ENCODE measurements at places on chromosomes 16 and 17.

GRCh38 chr17:38453951-38454421 lies 25.7 kb downstream of the ARHGAP23 start:
- no peaks in the 10 kb centered on the region for H3K27me3 ChIP-seq
- H3K27ac ChIP-seq: peak overlapping the region; percentile 91
- H3K36me3 ChIP-seq: peaks cover under 1% of the 10 kb centered on the region
- H3K4me1 ChIP-seq: peaks cover 68% of the 10 kb centered on the region
- H3K4me3 ChIP-seq: peak overlapping the region; percentile 60
- DNase-seq: peak; percentile 93

- H3K4me1 ChIP-seq: peaks cover 8% of the 10 kb centered on the region
- H3K4me3 ChIP-seq: no peak overlapping the region
- H3K36me3 ChIP-seq: no peaks in the 10 kb centered on the region
- H3K27ac ChIP-seq: no peak overlapping the region
- H3K27me3 ChIP-seq: no peaks in the 10 kb centered on the region
Observed at GRCh38 chr17:80263253-80264204, 2.9 kb downstream of the RNF213 start.

GRCh38 chr17:16023881-16024280 lies 24.3 kb downstream of the TTC19 start:
- H3K4me1 ChIP-seq: no peaks in the 10 kb centered on the region
- no peaks in the 10 kb centered on the region for H3K27me3 ChIP-seq
- no peak overlapping the region for H3K4me3 ChIP-seq
- DNase-seq: no peak
- peaks cover 98% of the 10 kb centered on the region for H3K36me3 ChIP-seq

- H3K36me3 ChIP-seq: no peaks in the 10 kb centered on the region
- no peak overlapping the region for H3K4me3 ChIP-seq
- H3K27ac ChIP-seq: no peak overlapping the region
- DNase-seq: no peak
- H3K4me1 ChIP-seq: no peaks in the 10 kb centered on the region
Observed at GRCh38 chr17:70863436-70864248, 694.3 kb downstream of the KCNJ2 start.

- no peak overlapping the region for H3K27ac ChIP-seq
- no peaks in the 10 kb centered on the region for H3K36me3 ChIP-seq
- peak; percentile 39 for DNase-seq
- H3K4me1 ChIP-seq: no peaks in the 10 kb centered on the region
- H3K4me3 ChIP-seq: peak overlapping the region; percentile 82
- no peaks in the 10 kb centered on the region for H3K27me3 ChIP-seq
Observed at GRCh38 chr16:2881783-2882649, 999 bp upstream of the FLYWCH2 start.

DNA sequence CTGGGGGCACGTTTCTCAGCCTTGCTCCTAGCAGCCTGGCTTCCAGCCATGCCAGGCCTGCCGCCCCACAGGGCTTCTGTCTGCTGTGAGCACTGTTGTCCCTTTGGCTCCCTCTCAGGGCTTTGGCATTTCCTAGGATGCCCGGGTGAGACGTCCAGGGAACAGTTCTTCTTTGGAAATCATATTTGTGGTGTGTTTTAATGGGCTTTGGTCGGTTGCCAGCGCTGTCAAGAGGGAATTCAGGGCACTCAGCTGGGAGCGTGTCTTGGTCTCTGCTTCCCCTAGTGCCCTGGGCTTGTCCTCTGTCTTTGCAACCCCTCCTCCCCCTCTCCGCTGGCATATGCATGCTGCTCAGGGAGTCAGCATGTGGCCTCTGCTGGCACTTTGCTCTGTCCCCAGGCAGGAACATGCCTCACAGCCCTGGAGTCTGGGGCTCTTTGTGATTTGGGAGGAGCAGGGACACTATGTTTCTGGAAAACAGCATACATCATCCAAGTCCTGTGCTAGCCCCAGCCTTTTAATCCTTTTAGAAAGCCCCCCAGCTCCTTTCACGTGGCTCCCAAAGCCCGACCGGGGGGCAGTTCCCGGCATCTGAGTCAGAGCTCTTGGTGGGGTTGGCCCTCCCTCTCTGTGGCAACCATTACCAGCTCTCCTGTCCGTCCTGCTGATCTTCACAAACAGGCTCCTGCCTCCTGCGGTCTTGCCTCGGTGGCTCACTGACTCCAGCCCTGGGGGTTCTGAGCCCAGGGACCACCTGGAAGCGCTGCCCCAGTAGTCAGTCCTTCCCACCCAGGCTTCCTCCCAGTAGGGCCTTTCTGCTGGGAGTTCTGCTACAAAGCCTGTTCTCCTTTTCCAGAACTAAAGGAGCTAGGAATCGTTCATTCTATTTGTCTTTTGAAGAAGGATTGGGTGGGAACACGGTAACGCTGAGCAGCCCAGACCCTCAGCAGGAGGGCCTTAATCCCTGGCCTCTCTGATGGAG lies 26.7 kb downstream of the SAP30BP start:
- no peak overlapping the region for H3K27ac ChIP-seq
- H3K4me3 ChIP-seq: no peak overlapping the region
- H3K4me1 ChIP-seq: peaks cover 13% of the 10 kb centered on the region
- peaks cover 74% of the 10 kb centered on the region for H3K36me3 ChIP-seq

DNA sequence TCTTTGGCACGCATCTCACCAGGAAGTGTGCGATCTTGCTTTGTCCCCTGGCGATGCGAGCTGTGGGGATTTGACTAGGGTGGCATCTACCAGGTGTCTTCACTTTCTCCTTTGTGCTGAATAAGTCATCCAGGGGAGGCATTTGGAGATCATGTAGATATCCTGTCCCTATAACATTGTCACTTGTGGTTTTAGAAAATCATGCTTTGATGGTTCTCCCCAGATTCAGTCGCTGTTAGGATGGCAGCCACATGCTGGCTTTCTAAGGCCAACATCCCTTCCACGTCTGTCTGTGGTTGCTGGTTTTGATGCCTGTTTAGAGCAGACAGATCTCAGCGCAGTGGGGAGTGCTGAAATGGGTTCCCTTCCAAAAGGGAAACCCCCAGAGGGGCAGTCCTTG lies 2.5 kb downstream of the ADAD2 start:
- no peaks in the 10 kb centered on the region for H3K36me3 ChIP-seq
- H3K27me3 ChIP-seq: no peaks in the 10 kb centered on the region
- DNase-seq: no peak
- peaks cover 3% of the 10 kb centered on the region for H3K4me1 ChIP-seq

GRCh38 chr17:77728871-77729270 lies 229.6 kb upstream of the TNRC6C start:
- H3K4me3 ChIP-seq: no peak overlapping the region
- H3K36me3 ChIP-seq: no peaks in the 10 kb centered on the region
- peaks cover 1% of the 10 kb centered on the region for H3K4me1 ChIP-seq
- 0 out of 2 replicates have a peak, but pooled peaks cover 6% of the 10 kb centered on the region for H3K27me3 ChIP-seq
- DNase-seq: no peak

- peaks cover 54% of the 10 kb centered on the region for H3K27me3 ChIP-seq
- no peaks in the 10 kb centered on the region for H3K4me1 ChIP-seq
- H3K36me3 ChIP-seq: no peaks in the 10 kb centered on the region
- H3K4me3 ChIP-seq: no peak overlapping the region
- no peak overlapping the region for H3K27ac ChIP-seq
Observed at GRCh38 chr17:76848670-76849069, 19.5 kb upstream of the MGAT5B start.

DNA sequence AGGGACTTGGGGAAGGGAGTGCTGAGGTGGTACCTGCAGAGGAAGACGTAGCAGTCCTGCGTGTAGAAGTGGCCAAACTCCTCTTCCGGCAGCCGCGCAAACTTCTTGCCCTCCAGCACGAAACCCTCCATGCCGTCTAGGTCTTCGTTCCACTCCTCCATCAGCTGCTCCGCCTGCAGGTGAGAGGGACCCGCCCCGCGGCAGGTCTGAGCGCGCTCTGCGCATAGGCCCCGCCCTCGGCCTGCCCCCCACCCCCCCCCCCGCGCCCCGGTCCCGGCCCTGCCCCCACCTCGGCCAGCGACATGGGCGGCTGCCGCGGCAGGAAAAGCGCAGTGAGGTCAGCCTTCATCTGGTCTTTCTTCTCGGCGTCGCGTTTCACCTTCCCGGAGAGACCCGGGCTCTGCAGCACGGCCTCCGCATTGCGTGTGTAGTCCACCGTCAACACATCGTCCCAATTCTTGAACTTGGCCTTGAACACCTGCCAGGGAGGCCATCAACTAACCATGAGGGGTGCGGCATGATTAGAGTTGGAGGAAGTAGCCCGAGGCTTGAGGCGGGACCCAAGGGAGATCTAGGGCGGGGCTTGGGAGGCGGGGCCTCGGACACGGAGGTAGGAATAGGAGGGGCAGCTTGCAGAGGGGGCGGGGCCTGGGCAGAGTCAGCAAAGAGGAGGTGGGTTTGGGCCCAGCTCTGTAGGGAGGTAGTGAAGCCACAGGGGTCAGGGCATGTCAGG lies 11.5 kb downstream of the FLII start:
- H3K4me3 ChIP-seq: no peak overlapping the region
- no peaks in the 10 kb centered on the region for H3K4me1 ChIP-seq
- no peak overlapping the region for H3K27ac ChIP-seq
- H3K27me3 ChIP-seq: no peaks in the 10 kb centered on the region
- DNase-seq: peak; percentile 85

- no peaks in the 10 kb centered on the region for H3K27me3 ChIP-seq
- H3K36me3 ChIP-seq: no peaks in the 10 kb centered on the region
- DNase-seq: peak; percentile 61
- H3K27ac ChIP-seq: peak overlapping the region; percentile 94
Observed at GRCh38 chr17:60390925-60391470, 935 bp downstream of the USP32 start.

DNA sequence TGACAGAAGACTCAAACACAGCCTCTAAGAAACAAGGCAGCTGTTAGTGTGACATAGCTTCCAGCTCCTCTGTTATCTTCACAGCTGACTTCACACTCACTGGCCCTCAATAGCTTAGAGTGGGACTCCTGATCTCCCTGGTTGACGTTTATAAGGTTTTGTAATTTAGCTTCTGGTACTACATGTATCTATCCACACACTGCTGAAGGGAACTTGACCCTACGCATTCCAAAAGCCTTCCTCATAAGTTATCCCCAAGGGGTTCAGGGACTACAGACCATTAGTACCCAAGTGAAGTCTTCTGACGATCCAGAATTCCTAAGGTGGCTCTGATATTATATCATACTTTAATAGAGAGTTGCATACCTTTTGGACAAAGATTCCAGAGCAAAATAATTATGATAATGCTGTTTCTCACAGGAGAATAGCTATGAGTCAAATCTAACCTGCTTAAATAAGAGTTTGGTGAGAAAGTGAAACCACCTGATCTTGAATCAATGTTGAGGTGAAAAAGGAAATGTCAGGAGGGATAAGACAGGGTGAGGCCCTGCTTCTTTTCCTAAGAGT lies 14.5 kb downstream of the ACACA start:
- no peaks in the 10 kb centered on the region for H3K27me3 ChIP-seq
- no peaks in the 10 kb centered on the region for H3K36me3 ChIP-seq
- H3K4me3 ChIP-seq: no peak overlapping the region
- H3K27ac ChIP-seq: no peak overlapping the region

DNA sequence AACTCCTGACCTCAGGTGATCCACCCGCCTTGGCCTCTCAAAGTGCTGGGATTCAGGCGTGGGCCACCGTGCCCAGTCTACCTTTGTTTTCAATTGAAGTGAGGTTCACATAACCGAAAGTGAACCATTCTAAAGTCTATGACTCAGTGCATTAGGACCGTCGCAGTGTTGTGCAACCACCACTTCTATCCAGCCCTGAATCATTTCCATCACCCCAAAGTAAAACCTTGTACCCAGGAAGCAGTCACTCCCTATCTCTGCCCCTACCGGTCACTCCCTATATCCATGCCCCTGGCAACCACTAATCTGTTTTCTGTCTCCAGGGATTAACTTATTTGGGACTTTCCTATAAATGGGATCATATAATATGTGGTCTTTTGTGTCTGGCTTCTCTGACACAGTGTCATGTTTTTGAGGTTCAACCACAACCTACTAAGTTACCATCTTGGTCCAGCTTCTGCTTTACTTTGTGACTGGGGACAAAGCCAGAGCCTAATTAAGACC lies 28.3 kb upstream of the CDC42EP4 start:
- H3K36me3 ChIP-seq: no peaks in the 10 kb centered on the region
- no peak overlapping the region for H3K4me3 ChIP-seq
- peak; percentile 81 for DNase-seq
- H3K4me1 ChIP-seq: peaks cover 33% of the 10 kb centered on the region
- H3K27ac ChIP-seq: no peak overlapping the region

GRCh38 chr16:73010150-73010676 lies 37.7 kb downstream of the ZFHX3 start:
- no peak overlapping the region for H3K4me3 ChIP-seq
- H3K4me1 ChIP-seq: no peaks in the 10 kb centered on the region
- DNase-seq: no peak
- no peak overlapping the region for H3K27ac ChIP-seq
- no peaks in the 10 kb centered on the region for H3K27me3 ChIP-seq

DNA sequence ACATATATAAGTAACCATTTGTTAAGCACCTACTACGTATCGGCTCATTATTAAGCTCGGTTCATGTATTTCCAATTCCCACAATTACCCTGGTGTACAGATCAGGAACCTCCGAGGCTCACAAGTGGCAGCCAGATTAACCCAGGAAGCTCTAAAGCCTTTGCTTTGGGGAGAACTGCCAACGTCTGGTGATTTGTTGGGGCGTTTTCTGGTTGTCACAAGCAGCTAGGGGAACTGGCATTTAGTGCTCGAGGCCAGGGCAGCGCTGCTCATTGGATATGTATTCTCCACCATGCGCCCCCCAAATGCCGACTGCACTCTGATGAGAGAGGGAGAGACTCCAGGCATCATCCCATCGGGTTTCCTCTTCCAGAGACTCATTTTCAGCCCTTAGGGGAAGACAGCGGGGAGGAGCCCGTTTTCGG lies 541 bp downstream of the ZNF18 start:
- DNase-seq: peak; percentile 75
- H3K36me3 ChIP-seq: no peaks in the 10 kb centered on the region
- H3K4me3 ChIP-seq: peak overlapping the region; percentile 76
- H3K27me3 ChIP-seq: no peaks in the 10 kb centered on the region
- H3K4me1 ChIP-seq: no peaks in the 10 kb centered on the region

GRCh38 chr17:2776589-2777241 lies 19.5 kb upstream of the RAP1GAP2 start:
- no peak for DNase-seq
- H3K4me1 ChIP-seq: no peaks in the 10 kb centered on the region
- H3K27me3 ChIP-seq: no peaks in the 10 kb centered on the region
- H3K4me3 ChIP-seq: peak overlapping the region; percentile 39
- no peak overlapping the region for H3K27ac ChIP-seq
- H3K36me3 ChIP-seq: no peaks in the 10 kb centered on the region
